ENCODE measurements at places on chromosomes 4 and X.

GRCh38 chr4:98663226-98664006, 5.0 kb upstream of the TSPAN5 start:
- no peak for DNase-seq

GRCh38 chrX:46992070-46992469, 79.8 kb downstream of the JADE3 start:
- DNase-seq, result no peak

GRCh38 chr4:171588764-171589163, 224.4 kb upstream of the GALNTL6 start:
- DNase-seq, result no peak

DNA sequence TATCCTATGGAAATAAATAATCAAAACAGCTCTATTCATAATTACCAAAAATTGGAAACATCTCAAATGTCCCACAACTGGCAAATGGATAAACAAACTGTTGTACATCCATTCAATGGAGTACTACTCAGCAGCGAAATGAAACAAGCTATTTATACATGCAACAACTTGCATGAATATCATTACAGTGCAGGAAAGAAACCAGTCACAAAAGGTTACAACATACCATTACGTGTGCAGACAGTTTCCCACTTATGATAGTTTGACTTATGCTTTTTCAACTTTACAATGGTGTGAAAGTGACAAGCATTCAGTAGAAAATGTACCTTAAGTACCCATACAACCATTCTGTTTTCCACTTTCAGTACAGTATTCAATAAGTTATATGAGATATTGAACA, 82.3 kb downstream of the NEK1 start:
- no peak for DNase-seq

GRCh38 chrX:39318506-39319343, 517.5 kb downstream of the MID1IP1 start:
- DNase-seq, result no peak

DNA sequence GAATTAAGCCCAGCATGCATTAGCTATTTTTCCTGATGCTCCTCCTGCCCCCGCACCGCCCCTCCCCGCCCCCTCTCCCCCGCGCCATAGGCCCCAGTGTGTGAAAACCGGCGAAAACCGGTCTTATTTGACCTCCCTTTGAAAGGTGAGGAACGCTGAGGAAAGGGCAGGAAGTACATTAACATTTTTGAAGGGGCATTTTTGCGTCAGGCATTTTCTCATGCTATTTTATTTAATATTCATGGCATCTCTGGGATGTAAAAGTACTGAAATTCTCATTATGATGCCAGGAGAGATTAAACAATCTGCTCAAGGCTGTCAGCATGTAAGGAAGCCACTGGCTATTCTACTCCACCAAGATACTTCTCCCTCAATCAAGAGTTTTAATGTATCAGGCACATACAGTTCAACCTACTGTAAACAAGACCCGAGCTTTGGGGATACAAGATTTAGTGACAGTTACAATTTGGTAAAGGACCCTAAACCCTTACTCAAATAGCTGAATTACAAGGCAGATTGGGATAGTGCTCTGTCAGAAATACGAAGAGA, 1.2 kb upstream of the NMU start:
- DNase-seq, result no peak

GRCh38 chrX:1581132-1581531, 10.3 kb upstream of the AKAP17A start:
- DNase-seq, result no peak

GRCh38 chr4:115430024-115430423, 316.6 kb upstream of the NDST4 start:
- no peak for DNase-seq

GRCh38 chr4:80208610-80209339, 11.5 kb downstream of the PRDM8 start:
- no peak for DNase-seq

- DNase-seq, result no peak
Observed at GRCh38 chr4:164197556-164197955, 556.4 kb upstream of the SMIM31 start.

DNA sequence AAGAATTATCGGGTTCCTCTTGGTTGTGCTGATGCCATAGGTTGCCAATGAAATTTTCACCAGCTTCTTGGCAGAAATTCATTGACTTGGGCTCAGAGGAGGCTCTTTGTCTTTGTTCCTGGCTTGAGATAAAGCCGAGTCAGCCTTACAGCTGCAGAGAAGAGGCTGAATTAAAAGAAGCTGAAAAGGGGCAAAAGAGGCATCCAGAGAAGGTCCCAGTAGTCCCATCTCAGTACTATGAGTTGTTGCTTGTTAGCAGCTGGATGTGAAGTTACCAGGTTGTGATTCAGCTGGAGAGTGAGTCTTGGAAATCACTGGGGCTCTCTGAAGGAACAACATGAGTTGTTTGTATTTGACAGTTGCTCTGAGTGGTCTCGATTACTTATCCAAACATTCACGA, 59.7 kb downstream of the SMAD1 start:
- no peak for DNase-seq

GRCh38 chr4:121073004-121073435, 685 bp upstream of the NDNF start:
- DNase-seq, result no peak

GRCh38 chr4:16016536-16016935, 53.6 kb upstream of the FGFBP2 start:
- DNase-seq, result no peak

- no peak for DNase-seq
Observed at GRCh38 chrX:40127052-40127451, 29.3 kb upstream of the BCOR start.

DNA sequence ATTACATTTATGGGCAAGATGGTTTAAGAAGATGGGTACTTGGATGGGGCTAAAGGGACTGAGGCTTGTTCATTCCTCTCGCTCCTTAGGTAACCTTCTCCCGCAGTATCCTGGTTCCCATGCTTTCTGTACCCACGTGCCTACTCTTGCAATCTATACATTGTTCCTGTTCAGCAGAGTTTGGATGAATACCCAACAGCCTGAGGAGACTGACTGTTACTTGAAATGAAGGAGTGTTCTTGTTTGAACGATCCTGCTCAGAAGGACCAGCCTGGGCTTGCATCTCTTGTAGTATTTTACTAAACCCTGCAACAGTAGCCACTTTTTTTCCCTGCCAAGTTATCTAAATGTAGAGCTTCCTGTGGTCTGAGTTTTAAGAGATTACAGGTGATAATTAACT, 33.7 kb upstream of the ADH6 start:
- no peak for DNase-seq

- no peak for DNase-seq
Observed at GRCh38 chr4:30943356-30943755, 223.2 kb downstream of the PCDH7 start.

DNA sequence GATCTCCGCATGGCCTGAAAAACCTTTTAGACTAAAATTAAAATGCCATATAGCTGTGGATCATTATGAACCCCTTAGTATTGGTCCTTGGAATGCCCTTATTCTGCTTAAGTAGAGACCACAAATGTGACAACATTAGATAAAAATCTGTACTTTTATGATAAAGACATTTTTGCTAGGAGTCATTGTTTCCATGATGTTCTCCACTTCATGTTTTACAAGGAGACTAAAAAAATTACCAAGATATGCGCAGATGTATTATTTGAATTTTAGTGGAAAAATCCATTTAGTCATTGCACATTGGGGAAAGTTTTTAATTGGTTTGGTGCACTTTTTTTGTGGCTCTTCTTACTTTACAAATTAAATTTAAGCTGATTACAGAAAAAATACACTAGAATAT, 85.1 kb upstream of the HPRT1 start:
- DNase-seq, result no peak

- no peak for DNase-seq
Observed at GRCh38 chr4:174616661-174617060, 94.4 kb upstream of the HPGD start.

DNA sequence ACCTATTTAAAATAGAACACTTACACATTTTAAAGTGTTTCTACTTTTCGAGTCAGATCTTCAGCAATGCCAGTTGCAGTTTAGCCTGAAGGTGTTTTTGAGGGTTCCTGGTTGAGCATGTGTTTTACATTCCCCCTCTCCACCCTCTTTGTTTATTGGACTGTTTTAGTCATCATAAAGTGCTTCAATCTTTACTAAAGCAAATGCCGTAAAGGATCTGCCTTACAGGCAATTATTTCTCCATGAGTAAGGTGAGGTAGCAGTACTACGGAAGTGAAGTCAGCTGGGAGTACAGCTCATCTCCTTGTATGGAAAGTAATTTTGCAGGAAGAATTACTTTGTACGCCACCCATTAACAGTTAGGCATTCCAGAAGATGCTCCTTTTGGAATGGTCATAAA, 36.9 kb downstream of the PDLIM5 start:
- no peak for DNase-seq

DNA sequence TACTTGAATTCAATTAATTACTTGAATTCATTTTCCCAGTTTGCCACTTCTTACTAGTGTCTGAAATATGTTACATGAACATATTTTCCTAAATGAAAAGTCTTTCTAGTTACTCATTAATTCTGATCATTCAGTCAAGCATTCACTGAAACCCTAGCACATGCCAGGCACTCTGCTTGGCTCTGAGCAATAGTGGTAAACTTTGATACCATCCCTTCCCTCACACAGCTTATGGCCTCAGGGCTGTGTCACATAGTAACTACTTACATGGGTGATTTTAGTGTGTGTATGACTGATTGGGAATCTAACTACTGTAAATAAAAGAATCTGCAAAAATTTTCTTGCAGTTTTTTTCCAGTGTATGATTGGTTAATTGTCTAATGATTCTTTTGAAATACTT, 32.7 kb downstream of the METAP1 start:
- DNase-seq, result no peak

GRCh38 chr4:184748251-184748652, 14.4 kb upstream of the CENPU start:
- no peak for DNase-seq

DNA sequence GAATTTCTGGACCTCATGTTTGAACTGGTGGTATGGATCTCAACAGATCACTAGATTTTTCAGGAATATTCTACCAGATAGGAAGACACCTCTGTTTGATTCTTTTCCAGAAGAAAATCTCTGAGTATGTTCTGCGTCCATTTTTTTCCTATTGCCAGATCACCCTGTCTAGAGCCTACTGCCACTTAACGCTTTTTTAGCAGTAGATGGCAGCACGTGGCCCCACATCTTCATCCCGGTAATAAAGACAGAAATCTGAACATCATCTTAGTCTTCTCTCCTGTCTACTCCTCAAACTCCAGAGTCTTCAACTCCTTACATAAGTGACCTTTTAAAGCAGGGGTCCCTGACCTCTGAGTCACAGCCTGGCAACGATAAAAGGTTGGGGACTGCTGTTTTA, 184.7 kb downstream of the TMA16 start:
- no peak for DNase-seq

- no peak for DNase-seq
Observed at GRCh38 chrX:144730471-144730870, 516.8 kb upstream of the SPANXN1 start.

DNA sequence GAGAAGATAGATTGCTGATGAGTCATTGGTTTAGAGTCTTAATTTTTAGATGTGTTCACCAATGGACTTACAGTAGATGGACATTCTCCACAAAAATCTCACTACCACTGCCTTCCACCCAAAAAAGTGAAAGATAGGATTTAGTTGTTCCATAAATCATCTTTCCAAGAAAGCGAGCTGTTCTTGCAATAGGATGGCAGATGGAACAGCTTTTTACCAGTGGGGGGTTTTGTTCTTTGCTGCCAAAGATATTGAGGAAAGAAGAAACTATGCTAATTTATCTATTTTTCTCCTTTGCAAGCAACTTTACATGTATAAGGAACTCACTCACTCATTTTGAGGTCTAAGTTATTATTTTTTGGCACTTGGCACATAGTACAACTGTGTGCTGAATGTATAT, 109.5 kb downstream of the ADGRL3 start:
- no peak for DNase-seq

- DNase-seq, result no peak
Observed at GRCh38 chr4:55483315-55483714, 63.4 kb downstream of the CLOCK start.

- no peak for DNase-seq
Observed at GRCh38 chr4:181966104-181966551, 277.1 kb upstream of the TENM3 start.

DNA sequence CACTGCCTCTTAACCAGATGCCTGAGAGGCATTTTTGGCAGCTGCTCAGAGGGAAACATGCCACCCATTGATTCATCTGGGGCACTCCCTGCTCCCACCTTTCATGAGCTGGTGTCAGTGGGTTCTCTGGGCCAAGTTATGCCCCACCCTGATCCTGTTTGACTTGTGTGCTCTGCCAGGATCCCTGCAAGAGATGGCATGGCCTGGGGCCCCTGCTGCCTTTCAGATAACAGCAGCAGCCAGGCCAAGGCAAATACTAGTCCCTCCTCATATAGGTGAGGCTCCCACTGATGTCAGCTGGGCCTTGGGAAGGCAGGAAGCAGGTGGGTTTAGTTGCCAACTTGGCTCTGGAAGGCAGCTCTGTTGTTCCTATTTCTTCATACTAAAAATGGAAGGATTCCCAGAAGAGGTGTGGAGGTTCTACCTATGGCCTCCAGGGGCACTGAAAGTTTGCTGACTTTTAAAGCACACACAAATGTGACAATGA, 192.9 kb upstream of the RBPJ start:
- no peak for DNase-seq

DNA sequence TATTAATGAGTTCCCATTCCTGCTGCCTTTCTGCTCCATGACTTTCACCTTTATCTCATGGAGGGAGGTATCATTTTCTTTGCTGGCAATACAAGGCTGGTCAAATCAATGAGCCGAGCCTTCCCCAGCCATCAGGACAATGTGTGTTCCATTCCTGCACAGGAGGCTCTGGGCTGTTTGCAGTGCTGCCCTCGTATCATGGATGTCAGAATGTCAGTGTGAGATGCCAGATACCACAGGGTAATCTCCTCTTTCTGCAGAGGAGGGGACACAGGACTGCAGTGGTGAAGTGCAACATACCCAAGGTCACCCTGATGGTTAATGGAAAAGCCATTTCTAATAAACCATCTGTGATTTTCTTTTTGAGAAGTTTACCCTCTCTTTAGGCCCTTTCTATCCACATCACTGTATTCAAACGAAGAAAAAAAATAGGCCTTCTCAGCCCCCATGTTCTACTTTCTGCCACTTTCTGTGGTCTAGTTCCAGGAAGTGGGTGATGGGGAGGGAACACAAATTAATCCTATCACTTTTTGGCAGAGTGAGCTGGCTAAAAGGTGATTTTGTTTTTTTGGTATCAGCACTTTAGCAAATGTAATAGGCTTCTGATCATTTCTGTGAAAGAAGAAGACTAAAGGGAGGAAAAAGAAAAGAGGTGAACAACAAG, 490.2 kb upstream of the BOD1L1 start:
- DNase-seq, result no peak

DNA sequence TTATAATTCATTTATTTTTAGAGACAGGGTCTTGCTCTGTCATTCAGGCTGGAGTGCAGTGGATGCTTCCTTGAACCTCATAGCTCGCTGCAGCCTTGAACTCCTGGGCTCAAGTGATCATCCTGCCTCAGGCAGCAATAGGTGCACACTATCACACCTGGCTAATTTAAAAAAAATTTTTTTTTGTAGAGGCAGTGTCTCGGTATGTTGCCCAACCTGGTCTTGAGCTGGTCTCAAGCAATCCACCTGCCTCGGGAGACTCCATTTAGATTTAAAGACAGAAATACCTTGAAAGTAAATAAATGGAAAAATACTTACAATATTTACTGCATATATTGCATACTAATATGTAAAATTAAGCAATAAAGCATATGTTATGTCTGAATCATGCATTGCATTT, 40.3 kb upstream of the MAB21L2 start:
- DNase-seq, result no peak
